ENCODE measurements at places on chromosomes 1 and 21.

- no peak for DNase-seq
Observed at GRCh38 chr1:152127673-152128072, 12.4 kb upstream of the TCHH start.

GRCh38 chr1:57632401-57632800, 208.5 kb upstream of the DAB1 start:
- DNase-seq: no peak

GRCh38 chr1:17684810-17685209, 70.3 kb upstream of the ACTL8 start:
- no peak for DNase-seq

DNA sequence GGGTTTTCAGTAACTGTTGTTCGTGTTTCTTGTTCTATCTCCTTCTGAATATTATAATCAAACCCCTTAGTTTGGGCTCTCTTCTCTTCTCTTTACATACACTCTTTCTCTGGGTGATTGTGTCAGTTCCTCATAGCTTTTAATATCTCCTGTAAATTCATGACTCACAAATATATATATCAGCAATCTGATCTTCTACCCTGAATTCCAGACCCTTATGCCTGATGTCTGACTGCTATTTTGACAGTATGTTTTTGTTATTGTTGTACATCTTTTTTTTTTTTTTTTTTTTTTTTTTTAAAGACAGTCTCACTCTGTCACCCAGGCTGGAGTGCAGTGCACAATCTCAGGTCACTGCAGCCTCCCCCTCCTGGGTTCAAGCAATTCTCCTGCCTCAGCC, 70.8 kb upstream of the MPC2 start:
- no peak for DNase-seq

GRCh38 chr1:211236633-211237320, 22.4 kb upstream of the RCOR3 start:
- DNase-seq: no peak

GRCh38 chr21:31911138-31911907, 38.5 kb downstream of the HUNK start:
- no peak for DNase-seq

DNA sequence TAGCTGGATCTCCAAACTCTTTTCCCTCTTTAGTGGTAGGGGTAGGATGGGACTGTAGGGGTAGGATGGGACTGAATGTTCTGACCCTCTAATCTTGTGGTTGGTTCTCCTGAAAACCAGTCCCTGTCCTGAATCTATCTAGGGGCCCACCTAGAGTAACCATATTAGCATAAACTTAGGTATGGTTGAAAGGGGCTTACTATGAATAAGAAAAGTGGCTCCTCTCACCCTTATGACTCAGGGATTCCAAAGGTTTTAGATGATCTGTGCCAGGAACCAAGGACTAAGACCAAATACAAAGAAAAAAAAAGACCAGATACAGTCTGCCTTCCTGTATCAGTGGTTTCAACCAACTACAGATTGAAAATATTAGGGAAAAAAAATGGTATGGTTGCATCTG, 28.9 kb downstream of the RNF2 start:
- no peak for DNase-seq

DNA sequence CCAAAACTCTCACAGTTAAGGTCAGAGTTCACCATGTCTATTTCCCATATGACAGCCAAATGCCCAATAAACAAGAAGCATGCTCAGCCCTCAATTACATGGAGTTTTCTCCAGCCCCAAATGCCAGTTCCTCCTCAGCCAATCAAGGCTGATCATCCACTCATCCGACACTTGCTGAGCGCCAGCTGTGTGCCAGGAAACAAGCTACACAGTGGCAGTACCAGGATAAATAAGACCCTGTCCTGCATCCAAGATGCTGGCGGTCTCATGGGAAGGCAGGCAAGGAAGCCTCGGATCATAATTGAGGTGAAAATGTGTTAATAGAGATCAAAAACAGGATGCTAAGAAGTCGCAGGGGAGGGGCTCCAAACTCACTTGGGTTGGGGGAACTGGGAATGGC, 7.7 kb downstream of the ZBTB17 start:
- DNase-seq: no peak

- no peak for DNase-seq
Observed at GRCh38 chr1:51955797-51956527, 34.5 kb downstream of the RAB3B start.

- DNase-seq: no peak
Observed at GRCh38 chr1:25952841-25953401, 44.9 kb downstream of the PAFAH2 start.

- DNase-seq: no peak
Observed at GRCh38 chr1:10848109-10848684, 51.8 kb upstream of the CASZ1 start.

- DNase-seq: no peak
Observed at GRCh38 chr1:226736908-226737818, 1.9 kb downstream of the ITPKB start.

GRCh38 chr1:181674617-181675016, 191.3 kb downstream of the CACNA1E start:
- no peak for DNase-seq

- DNase-seq: no peak
Observed at GRCh38 chr1:208300084-208300770, 56.0 kb upstream of the PLXNA2 start.

GRCh38 chr1:155107309-155108264, 20.1 kb upstream of the EFNA1 start:
- DNase-seq: no peak

- DNase-seq: no peak
Observed at GRCh38 chr21:28025111-28025510, 967.6 kb downstream of the LTN1 start.

DNA sequence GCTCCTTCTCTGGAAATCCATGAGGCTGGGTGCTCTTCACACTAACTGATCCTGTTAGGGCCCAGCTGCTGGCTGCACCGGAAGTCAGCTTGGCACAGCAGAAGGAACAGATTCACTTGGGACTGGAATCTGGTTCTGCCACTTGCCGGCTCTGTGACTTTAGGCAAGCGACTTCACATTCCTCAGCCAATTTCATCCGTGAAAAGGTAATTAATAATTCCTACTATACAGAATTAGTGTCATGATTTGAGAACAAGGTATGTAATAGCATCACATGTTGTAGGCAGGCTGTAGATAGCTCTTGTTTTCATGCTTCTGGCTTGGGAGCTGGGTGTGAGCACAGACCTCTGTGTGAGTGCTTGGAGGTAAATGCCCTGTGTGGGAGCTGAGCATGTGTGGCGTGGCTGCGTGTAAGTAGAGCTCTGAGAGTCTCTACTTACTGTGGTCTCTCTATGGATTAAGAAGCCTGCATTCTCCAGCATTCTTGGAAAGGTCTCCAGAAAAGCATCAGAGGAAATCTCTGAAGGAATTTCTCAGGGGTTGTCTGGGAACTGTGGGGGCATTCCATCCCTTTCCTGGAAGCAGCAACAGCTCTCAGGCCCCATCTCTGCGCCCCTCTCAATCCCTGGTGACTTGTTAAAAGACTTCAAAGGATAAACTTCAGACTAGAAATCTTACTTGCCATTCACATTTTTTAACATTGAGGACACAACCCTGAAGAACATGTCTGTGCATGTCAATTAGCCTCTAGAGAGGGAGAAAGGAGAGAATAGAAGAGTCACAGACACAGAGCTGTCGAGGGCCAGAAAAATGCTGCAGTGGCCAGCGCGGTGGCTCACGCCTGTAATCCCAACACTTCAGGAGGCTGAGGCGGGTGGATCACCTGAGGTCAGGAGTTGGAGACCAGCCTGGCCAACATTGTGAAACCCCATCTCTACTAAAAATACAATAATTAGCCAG, 47.7 kb upstream of the PPM1J start:
- DNase-seq: no peak

GRCh38 chr1:84390226-84390625, 8.1 kb upstream of the DNASE2B start:
- DNase-seq: no peak

- DNase-seq: no peak
Observed at GRCh38 chr1:174296309-174296708, 137.0 kb downstream of the RABGAP1L start.

GRCh38 chr1:55039342-55040082, at the start of gene PCSK9:
PCSK9 (plus strand) TSS chr1:55039548; CDS start chr1:55039838, 290 bp downstream.
- DNase-seq: no peak

DNA sequence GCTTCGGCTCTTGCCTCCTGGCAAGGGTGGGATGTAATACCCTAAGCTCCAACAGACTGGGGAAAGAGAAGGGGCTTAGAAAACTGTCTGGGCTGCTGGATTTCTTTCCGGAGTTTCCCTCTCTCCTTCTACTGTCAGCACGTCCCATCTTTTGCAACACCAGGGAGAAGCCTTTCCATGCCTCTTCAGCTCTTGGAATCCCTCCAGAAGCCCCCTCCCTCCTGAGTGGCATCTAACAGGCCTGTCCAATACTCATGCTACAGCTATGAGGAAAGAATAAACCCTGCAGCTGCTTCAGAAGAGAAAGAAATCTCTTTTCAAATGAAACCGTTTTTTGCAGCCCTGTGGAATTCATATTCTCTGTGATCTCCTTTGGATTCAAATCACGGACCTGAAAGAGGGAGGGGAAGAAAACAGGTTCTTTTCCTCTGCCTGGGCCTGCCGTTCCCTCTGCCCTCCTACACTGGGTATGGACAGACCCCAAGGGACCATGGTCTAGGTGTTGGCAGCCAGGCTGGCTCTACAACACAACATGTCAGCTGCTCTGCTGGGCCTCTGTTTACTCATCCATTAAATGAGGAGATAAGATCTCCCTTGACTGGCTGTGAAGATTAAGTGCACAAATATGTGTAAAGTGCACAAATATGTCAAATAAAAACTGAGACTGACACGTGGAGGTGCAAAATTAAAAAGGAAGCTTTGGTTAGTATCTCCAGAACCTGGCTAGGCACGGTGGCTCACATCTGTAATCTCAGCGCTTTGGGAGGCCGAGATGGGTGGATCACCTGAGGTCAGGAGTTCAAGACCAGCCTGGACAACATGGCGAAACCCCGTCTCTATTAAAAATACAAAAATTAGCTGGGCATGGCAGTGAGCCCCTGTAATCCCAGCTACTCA, 6.0 kb upstream of the CAPN2 start:
- no peak for DNase-seq

DNA sequence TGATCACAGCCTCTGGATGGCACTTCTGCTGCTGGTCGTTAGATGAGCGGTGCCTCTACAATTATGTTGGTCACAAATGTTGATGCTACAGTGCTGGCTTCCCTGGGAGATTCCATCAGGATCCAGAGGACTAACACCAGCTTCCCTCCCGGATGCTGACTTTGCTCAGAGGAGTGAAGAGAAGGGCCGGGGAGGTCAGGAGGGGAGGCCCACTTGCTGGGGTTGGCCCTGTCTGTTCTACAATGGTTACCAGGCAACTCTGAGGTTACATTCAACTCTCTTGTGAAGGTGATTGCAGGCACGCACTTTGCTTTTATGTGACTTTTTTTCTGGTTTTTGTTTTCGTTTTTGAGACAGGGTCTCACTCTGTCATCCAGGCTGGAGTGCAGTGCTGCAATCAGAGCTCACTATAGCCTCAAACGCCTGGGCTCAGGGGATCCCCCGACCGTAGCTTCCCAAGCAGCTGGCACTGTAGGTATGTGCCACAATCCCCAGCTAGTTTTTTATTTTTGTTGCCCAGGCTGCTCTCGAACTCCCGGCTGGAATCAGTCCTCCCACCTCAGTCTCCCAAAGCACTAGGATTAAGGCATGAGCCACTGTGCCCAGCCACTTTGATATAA, 112.5 kb downstream of the ADSS2 start:
- DNase-seq: no peak

GRCh38 chr1:8456991-8457390, 139.1 kb downstream of the SLC45A1 start:
- no peak for DNase-seq

GRCh38 chr1:246954126-246954525, 22.4 kb upstream of the AHCTF1 start:
- DNase-seq: no peak

- no peak for DNase-seq
Observed at GRCh38 chr1:248599396-248599795, 1.9 kb upstream of the OR2T10 start.

DNA sequence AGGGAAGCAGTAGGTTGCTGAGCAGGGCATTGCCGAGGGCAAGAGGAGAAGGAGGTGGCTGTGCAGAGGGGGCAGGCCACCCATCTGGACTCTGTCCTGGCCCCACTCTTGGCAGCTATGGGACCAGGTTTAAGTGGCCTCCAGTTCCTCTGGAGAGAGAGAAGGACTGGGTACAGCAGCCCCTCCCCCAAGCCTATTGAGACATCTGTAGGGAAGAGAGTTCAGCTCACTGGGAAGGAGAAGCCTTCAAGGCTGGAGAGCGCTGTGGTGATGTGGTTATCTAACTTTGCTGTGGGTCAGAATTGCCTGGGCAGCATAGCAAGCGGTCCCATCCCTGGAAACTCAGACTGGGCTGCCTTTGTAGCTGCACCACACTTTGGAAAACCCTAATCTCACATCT, 93.9 kb downstream of the KCNJ15 start:
- no peak for DNase-seq

GRCh38 chr21:45085700-45086099, 11.3 kb downstream of the ADARB1 start:
- DNase-seq: no peak

DNA sequence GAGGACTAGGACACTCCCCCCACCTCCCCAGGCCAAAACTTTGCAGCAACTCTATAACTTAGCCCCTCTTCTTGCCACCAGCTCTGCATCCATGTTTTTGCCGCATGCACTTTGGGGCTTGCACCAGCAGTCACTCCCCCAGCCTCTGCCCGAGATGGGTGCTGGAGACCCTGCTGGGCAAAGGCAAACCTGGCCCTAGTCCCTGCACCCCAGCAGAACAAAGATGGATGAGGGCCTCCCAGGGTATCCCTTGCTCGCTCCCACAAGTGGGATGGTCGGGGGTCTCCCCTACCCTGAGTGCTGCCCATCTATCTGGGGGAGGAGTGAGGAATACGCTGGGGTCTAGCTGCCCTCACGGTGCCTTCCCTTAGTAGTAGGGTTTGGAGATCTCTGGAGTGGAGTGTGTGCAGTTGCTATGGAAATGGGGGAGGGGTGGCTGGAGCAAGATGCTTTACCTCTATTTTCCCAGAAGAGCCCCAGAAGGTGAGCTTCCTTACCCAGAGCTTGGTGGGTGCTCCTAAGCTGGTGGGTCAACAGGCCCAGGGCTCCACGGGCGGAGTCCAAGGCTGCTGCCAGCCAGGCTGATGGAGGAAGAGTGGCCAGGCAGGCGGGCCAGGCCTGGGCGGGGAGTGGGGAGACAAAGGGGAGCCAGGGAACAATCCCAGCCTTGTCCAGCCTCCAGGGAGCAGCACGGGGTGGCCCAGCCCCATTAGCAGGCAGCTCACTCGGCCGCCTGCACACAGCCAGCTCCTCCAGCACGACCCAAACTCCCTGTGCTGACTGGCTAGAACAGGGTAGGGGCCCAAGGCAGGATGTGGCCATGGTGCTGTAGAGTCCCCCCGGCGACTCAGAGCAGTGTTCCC, at the start of gene PAQR6:
Gene PAQR6 (minus strand): TSS at position 597 of the 863 bp plus-strand sequence. CDS start 1,325 bp downstream, outside the sequence.
- DNase-seq: no peak

DNA sequence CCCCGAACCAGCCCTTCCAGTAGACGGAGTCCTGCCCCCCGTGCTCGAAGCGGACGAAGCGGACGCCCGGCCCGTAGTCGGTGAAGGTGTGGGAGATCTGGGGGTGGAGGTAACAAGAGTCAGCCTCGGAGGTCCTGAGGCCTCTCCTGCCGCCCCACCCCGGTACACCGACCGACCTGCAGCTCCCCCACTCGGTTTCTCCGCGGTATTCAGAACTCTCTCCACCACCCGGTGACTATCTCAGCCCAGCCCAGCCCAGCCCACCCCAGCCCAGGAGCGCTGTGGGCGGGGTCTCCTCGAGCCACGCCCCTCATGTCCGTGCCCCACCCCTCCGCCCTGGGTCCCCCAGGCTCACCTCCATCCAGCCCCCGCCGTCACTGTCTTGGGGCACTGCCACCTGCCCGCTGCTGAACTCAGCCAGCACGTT, 5.5 kb downstream of the FBXO2 start:
- DNase-seq: no peak

GRCh38 chr1:198337886-198338285, 181.1 kb downstream of the NEK7 start:
- DNase-seq: no peak

All from stimulated activated CD8-positive, alpha-beta memory T cell treated with anti-CD3 and anti-CD28 coated beads, Interleukin-15, amount 100 ng/mL, for 1 hour (primary cell).